Activated CD8-positive, alpha-beta T cell treated with anti-CD3 and anti-CD28 coated beads, Interleukin-2, amount 10 ng/mL, durations not matched to agents 7 days and 5 days (primary cell): ENCODE measurements at places on chromosomes 11 and 22. TPM values are rescaled to one million over a fixed set of nuclear protein-coding genes. Genes with fewer than 3 reads are reported as not detected.
A peak's percentile ranks its signal among the peaks of the same experiment; 100 is the strongest.

DNA sequence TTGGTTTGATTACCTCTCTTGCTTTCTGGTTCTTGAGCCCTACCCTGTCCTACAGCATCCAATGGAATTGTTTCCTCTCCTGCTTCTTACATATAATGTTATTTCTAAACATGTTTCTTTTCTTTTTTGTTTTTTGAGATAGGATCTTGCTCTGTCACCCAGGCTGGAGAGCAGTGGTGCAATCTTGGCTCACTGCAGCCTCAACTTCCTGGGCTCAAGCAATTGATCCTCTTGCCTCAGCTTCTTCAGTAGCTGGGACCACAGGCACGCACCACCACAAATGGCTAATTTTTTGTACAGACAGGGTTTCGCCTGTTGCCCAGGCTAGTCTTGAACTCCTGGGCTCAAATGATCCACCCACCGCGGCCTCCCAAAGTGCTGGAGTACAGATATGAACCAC is 105.9 kb downstream of the SGSM3 start:
- H3K36me3 ChIP-seq, result no peaks in the 10 kb centered on the region
- no peak overlapping the region for H3K4me3 ChIP-seq
- DNase-seq, result no peak
- H3K27ac ChIP-seq, result peak overlapping the region; percentile 13
- peaks cover 53% of the 10 kb centered on the region for H3K4me1 ChIP-seq

DNA sequence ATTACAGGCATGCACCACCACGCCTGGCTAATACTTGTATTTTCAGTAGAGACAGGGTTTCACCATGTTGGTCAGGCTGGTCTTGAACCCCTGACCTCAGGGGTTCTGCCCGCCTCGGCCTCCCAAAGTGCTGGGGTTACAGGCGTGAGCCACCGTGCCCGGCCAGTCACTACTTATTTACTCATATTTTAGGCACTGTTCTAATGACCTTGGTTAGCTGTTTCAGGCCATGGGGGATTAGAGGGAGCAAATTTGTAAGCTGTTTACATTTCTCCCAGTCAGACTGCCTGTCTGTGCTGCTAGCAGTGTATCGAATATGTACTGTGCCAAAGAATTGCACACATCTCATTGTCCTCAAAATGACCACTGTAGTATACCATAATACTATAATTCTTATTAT is 32.7 kb upstream of the PACSIN2 start:
- H3K4me1 ChIP-seq, result no peaks in the 10 kb centered on the region
- no peak overlapping the region for H3K27ac ChIP-seq
- no peaks in the 10 kb centered on the region for H3K36me3 ChIP-seq
- no peak for DNase-seq
- H3K4me3 ChIP-seq, result no peak overlapping the region

DNA sequence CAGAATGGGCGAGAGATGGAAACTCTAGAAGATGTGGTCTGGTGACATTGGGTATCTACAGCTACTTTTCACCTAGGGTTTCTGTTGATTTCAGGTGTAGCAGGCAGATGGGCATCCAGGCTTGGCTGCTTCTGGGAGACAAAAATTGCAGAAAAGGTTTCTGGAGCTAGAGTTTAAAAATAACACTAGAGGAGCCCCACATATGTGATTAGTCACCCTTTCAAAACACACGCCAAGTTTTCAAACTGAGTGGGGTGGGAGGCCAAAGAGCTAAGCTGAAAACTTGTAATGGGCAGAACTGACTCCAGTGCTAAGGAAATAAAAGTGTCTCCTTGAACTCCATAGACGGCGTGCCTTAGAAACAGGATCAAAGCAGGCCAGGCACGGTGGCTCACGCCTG is 80.8 kb downstream of the GRK3 start:
- peaks cover 24% of the 10 kb centered on the region for H3K4me1 ChIP-seq
- no peak overlapping the region for H3K27ac ChIP-seq
- no peak for DNase-seq
- no peaks in the 10 kb centered on the region for H3K27me3 ChIP-seq
- H3K36me3 ChIP-seq, result peaks cover 47% of the 10 kb centered on the region
- no peak overlapping the region for H3K4me3 ChIP-seq

- H3K4me3 ChIP-seq, result no peak overlapping the region
- peaks cover under 1% of the 10 kb centered on the region for H3K4me1 ChIP-seq
- peak; percentile 77 for DNase-seq
- H3K27me3 ChIP-seq, result peaks cover 8% of the 10 kb centered on the region
- H3K36me3 ChIP-seq, result no peaks in the 10 kb centered on the region
These were observed 52.4 kb downstream of the CACNA1I start for GRCh38 chr22:39622881-39623367.

DNA sequence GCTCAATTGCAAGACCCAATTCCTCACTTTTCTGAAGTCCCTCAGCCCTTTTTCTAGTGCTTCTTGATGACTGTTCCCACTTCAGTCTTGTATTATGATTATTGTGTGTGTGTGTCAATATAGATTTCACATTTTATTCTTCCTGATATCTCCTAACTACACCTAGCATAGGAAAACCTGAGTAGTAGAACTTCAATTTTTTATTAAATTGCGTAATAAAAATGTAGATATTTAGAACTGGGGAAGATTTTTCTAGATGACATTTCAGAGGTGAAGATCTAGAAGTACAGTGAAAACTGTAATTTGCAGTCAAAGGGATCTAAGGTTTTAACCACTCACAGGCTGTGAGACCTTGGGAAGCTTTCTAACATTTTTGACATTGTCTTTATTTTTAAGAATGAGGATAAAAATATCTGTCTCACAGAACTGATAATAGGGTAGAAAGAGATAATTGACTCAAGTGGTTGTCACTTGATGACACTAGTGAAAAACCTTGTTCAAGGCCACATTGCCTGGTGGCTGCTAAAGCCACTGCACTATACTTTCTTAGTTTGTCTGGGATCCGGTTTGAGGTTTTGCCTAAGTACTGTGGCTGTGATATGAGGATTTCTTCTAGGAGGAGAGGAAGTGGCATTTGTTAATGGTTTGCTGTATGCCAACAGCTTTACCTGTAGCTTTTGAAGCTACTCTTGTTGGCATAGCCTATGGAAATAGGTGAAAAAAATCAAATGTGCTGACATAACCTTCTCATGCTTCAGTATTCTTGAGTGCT is 32.2 kb upstream of the SESN3 start:
- H3K4me3 ChIP-seq, result no peak overlapping the region
- peak; percentile 41 for DNase-seq
- no peaks in the 10 kb centered on the region for H3K36me3 ChIP-seq
- peaks cover 30% of the 10 kb centered on the region for H3K4me1 ChIP-seq

GRCh38 chr11:130024361-130024760 is 21.7 kb upstream of the PRDM10 start:
- DNase-seq, result no peak
- H3K4me3 ChIP-seq, result no peak overlapping the region
- H3K36me3 ChIP-seq, result no peaks in the 10 kb centered on the region
- no peaks in the 10 kb centered on the region for H3K4me1 ChIP-seq

- H3K27ac ChIP-seq, result no peak overlapping the region
- H3K27me3 ChIP-seq, result peaks cover 47% of the 10 kb centered on the region
- H3K4me3 ChIP-seq, result peak overlapping the region; percentile 34
- H3K4me1 ChIP-seq, result peaks cover 46% of the 10 kb centered on the region
- no peak for DNase-seq
These were observed 14.5 kb upstream of the DGKZ start for GRCh38 chr11:46332568-46333393.

DNA sequence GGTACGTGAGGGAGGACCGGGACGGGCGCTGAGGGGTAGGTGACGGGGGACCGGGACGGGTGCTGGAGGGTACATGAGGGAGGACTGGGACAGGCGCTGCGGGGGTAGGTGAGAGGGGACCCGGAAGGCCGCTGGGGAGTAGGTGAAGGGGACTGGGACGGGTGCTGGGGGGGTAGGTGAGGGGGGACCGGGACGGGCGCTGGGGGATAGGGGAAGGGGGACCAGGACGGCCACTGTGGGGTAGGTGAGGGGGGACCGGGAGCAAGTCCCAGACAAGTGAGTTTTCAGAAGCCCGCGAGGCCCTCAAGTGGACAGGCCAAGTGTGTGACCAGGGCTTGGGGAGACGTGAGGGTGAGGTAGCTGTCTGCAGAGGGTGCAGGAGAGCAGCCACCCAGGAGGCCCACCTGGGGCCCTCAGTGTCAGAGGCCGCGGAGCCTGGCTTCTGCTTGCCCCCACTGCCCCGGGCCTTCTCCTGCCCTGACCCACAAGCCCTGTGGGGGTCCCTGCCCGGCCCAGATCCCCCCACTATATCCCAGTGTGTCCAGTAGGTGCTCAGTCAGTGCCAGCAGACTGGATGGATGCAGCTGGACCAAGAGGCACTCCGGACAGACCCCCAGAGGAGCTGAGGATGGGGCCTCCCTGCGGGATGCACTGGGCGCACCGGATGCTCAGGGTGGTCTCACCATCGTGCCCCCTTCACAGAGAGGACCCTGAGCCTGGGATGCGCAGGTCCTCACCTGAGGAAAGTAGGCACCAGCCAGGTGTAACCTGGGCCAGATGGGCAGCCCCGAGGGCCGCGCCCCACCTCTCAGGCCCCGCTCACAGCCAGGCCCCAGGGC is 44.2 kb upstream of the TH start:
- H3K4me1 ChIP-seq, result peaks cover 16% of the 10 kb centered on the region
- DNase-seq, result peak; percentile 13
- no peaks in the 10 kb centered on the region for H3K36me3 ChIP-seq
- H3K27me3 ChIP-seq, result peaks cover 4% of the 10 kb centered on the region
- H3K4me3 ChIP-seq, result no peak overlapping the region

DNA sequence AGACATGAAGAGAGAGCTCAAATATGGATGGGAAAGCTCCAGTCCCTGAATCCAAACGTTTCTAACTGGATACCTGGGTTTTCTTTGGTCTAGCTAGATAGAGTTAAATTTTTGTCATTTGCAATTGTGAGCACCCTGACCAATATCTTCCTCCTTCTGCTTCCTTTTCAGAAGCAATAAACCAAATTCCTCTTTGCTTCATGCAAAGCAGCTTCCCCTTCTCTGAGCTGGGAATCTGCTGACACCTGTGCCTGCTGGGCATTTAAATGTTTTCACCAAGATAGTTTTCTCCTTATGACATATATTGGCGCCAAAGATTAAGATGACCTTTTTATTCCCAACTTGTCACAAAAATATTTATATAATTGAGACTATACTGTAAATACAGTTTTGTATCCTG is 27.9 kb upstream of the PAK1 start:
- no peaks in the 10 kb centered on the region for H3K4me1 ChIP-seq
- H3K27me3 ChIP-seq, result peaks cover 32% of the 10 kb centered on the region
- H3K36me3 ChIP-seq, result no peaks in the 10 kb centered on the region
- H3K27ac ChIP-seq, result no peak overlapping the region
- H3K4me3 ChIP-seq, result no peak overlapping the region

GRCh38 chr22:35749808-35750207 is 32.1 kb downstream of the APOL5 start:
- H3K36me3 ChIP-seq, result no peaks in the 10 kb centered on the region
- H3K27me3 ChIP-seq, result no peaks in the 10 kb centered on the region
- H3K27ac ChIP-seq, result no peak overlapping the region
- no peaks in the 10 kb centered on the region for H3K4me1 ChIP-seq

DNA sequence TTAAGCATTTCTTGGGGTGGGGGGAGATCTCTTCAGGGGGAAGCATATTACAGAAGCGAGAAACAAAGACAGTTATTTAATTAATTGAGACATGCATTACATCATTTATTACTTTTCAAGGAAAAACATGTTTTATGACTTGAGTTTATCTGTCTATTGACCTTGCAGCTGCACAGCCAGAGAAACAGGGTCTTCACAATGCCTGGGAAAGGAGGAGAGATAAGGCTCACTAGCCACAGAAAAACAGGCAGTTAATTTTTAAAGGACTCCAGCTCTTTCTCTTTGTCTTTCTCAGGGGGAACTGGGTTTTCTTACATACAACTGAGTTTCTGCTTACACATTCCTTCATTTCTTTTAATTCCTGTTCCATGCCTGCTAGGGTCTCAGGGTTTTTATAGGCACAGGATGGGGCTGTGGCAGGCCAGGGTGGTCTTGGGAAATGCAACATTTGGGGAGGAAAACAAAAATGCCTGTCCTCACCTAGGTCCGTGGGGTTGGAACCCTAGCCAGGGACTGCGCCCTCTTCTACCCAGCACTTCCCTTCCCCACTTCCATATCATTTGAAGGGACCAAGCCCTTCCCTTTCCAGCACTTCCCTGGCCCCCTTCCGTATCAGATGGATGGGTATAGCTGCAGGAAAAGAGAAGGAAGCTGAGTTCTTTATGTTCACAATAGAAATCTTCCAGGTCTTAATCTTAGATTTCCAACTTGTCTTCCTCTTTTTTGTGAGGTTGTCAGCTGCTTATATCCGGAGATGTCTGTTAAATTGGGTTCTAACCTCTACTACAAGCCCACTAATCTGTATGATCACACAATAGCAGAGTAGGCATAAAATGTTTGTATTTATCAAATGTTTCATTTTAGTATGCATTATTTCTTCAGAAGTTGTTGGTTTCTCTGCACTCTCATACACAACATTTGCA is 38.3 kb downstream of the BIRC2 start:
- H3K27me3 ChIP-seq, result no peaks in the 10 kb centered on the region
- H3K36me3 ChIP-seq, result peaks cover 43% of the 10 kb centered on the region
- no peak for DNase-seq
- peaks cover 14% of the 10 kb centered on the region for H3K4me1 ChIP-seq
- no peak overlapping the region for H3K4me3 ChIP-seq

DNA sequence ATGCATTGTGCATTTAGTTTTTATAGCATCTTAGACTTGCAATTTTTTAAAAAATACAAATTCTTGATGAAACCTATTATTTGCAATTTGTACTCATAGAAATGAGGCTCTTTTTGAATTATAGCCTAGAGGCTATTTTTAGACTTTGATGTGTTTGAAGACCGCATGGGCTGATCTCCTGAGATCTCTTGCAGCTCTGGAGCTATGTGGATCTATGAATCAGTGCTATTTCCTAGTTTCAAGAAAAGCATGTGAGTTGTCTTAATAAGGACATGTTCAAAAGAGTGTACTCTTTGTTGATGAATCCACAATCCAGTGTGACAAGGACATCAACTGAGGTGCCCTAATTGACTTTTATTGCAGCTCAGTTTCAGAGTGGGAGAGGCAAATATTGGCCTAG is 620.5 kb downstream of the ETS1 start:
- H3K36me3 ChIP-seq, result no peaks in the 10 kb centered on the region
- no peak for DNase-seq
- H3K27ac ChIP-seq, result no peak overlapping the region

DCHS1 gene
- 0.29 TPM for total RNA-seq

MB gene
- total RNA-seq, result not detected

CXCR5 gene
- 0.08 TPM for total RNA-seq

PPFIBP2 gene
- total RNA-seq, result 11.2 TPM

CST6 gene
- not detected for total RNA-seq

C22orf31 gene
- total RNA-seq, result not detected
